ENCODE measurements at places on chromosomes 7 and 10.

- no peak for DNase-seq
Observed at GRCh38 chr7:7665031-7665430, 24.5 kb downstream of the UMAD1 start.

GRCh38 chr10:33179067-33179466, 155.4 kb downstream of the NRP1 start:
- no peak for DNase-seq

DNA sequence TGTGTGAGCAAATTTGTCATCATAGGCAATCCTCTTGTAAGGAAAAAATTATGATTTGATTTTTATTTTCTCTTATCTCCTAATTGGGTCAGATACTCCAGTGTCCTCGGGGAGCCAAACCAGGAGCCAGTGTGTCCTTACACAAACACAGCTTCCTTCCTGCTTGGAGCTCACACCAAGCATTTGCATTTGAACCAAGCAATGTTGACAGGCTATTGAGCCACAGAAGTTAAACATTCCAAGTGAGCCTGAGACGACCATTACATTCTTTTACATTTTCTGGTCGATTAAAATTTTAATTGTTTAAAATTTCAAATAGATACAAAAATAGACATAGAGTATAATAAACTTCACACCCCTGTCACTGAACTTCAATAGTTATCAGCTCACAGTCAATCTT, 194.8 kb downstream of the CFTR start:
- DNase-seq, result no peak

DNA sequence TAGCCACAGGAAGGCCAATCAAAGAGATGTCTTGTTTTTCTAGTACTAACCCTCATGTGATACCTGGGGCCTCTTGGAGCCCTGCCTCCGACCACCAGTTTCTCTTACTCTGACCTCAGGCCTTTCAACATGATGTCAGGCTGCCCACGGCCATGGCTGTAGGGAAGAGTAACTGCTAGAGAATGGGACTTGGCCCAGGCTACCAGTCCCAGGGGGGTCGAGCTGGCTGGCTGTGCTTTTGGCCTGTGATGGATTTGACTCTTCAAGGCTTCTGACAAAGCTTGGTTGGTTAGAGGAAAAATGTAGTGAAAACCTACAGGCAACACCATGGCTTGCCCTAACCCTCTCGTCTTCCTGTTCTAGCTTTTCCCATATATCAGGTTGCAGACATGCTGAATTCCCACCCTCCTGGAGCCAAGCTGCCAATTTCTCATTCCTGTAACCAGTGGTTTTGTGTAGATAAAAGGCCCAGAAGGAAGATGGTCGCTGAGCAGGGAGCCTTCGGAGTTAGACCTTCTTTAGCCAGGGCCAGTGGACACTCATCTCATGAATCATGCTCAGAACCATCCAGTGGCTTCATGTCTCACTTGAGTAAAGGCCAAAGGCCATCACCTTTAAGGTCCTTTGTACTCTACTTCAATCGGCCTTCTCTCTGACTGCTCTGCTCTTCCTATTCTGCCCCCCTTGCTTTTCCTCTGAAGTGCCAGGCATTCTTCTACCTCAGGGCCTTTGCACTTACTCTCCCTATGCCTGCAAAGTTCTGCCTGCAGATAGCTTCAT, 19.7 kb downstream of the SUFU start:
- no peak for DNase-seq

DNA sequence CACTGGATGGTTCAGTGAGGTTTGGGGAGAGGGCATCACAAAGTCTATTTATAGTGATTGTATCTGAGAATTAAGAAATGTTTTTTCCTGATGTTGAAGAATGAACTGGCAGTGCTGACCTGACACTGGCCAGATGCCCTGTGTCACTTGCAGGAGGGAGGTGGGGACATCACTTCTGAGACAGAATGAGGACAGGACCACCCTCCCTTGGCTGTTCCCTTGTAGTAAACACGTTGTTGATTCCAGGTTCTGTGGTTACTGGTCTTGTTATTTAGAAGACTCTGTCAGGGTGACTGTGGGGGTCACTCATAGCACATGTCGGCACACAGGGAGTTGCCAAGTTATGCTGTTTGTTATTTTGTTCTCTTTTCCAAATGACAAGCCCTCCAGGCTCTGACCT, 126.4 kb downstream of the ADCY1 start:
- no peak for DNase-seq

DNA sequence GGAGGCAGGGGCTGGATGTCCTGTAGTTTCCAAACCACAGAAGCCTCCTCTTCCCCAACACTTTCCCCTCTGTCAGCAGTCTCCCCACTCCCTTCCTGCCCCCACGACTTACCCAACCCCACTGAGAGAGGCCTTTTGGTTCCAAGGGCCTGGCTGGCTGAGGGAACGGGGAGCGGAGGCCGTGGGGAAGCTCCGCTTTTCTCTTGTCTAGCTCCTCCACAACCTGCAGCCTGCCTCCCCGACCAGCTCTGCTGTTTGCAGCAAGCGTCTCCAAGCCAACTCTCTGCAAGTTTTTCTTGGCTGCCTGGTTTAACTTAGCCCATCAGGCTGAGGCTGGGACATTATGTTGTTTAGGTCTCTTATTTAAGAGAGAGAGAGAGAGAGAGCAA, 126.8 kb downstream of the NEURL1 start:
- no peak for DNase-seq

- DNase-seq, result no peak
Observed at GRCh38 chr10:97010695-97011206, 175.0 kb downstream of the SLIT1 start.

GRCh38 chr7:40186586-40186985, 51.8 kb downstream of the SUGCT start:
- no peak for DNase-seq

DNA sequence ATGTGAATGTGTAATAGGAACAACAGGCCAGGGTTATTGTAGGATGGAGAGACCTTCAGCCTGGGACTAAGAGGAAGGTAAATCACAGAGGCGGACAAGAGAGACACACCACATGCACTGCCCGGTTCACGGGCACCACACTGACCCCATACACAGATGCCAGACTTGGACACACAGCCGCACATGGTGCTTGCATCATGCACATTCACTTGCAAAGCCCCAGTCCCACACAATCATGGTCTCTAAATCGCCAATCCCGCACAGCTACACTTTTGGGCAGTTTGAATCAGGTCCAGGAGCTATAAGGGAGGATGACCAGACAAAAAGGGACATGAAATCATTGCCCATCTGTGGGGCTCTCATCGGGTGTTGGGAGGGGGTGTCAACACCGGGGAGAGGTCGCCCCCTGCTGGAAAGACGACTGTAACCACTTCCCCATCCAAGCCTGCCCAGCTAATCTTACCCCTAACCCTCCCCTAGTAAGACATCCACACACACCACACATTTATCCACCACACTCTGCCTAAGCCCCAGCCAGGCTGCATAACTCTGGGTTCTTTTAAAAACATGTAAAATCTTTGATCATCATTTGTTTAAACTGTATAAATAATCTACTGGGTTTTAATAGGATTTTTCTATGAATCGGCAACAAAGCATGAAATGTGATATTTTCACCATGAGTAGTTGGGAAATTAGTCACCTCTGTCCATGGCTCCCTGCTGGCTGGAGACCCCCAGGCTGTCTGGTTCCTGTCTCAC, 40.5 kb upstream of the SLF2 start:
- no peak for DNase-seq

- no peak for DNase-seq
Observed at GRCh38 chr7:142537760-142538159, 211.5 kb upstream of the PRSS1 start.

GRCh38 chr10:97188261-97188711, 2.5 kb upstream of the SLIT1 start:
- peak; percentile 48 for DNase-seq

- no peak for DNase-seq
Observed at GRCh38 chr7:11613292-11613930, 218.6 kb downstream of the THSD7A start.

DNA sequence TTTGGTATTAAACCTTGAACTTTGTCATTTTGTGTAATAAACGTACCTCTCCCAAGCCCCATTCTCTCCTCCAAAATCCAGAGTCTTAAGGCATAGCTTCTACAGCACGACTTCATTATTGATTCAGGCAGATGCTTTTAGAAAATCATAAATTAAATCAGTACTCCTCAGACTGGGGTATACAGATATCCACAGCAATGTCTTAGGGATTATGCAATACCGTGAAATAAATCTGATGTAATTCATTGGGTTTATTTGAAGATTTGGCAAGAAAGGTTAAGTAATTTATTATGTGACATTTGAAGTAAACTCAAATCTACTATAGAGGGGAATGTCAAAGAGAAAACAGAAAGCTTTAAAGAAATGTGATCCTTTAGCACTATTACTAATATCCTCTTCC, 246.1 kb upstream of the PLXDC2 start:
- no peak for DNase-seq

- no peak for DNase-seq
Observed at GRCh38 chr10:3525832-3526449, 259.1 kb downstream of the KLF6 start.

- DNase-seq, result no peak
Observed at GRCh38 chr7:108395426-108395825, 60.8 kb downstream of the NRCAM start.

DNA sequence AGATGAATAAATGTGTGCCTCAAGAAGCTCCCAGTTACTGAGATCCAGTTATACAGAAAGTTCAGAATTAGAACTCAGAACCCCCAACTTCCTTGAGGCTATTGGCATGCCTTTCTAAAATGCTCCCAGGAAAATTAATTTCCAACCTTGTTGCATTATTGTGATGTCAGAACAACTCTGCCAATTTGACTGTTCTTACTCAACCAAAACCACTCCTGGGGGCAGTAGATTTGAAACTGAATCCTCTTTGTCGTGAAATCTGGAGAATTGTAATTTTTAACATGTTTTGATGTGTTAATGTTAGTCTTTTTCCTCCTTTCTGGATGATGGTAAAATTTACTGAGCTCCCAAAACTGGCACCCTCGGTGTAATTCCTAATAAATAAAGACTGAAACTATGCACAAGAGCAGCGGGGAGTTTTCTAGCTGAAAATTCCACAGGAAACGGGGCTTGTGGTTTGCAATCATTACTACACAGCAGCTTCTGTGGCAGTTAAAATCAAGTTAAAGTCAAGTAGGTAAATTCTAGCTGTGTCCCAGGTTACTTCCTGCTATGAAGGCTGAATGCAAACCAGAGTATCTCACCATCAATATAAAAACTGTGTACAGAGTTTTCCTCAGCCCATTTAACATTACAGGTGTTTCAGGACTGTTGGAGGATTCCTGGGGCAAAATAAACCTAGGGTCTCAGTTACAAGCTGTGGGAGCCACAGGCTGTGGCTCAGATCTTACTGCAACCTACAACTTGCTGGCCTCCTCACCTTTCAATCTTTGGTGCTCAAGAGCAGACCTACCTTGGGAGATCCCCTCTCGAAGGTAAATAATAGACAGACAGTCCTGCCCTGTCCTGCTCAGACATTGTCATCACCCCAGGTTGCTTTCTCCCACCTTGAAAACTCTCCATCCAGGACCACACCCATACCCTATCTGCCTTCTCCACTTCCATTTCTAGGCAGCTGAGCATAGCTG, 156.3 kb upstream of the KMT2E start:
- no peak for DNase-seq

DNA sequence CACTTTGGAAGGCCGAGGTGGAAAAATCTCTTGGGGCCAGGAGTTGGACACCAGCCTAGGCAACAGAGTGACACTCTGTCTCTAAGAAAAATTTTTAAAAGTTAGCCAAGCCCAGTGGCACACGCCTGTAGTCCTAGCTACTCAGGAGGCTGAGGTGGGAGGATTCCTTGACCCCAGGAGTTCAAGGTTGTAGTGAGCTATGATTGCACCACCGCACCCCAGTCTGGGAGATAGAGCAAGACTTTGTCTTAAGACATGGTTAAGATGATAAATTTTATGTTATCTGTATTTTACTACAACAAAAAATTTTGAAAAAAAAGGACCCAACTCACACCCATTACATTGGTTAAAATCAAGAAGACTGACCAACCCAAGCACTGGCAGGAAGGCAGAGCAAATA, 44.4 kb upstream of the SMARCD3 start:
- DNase-seq, result no peak

GRCh38 chr10:119737823-119738222, 12.0 kb downstream of the INPP5F start:
- no peak for DNase-seq

- DNase-seq, result no peak
Observed at GRCh38 chr7:137936509-137937201, 65.2 kb downstream of the CREB3L2 start.

DNA sequence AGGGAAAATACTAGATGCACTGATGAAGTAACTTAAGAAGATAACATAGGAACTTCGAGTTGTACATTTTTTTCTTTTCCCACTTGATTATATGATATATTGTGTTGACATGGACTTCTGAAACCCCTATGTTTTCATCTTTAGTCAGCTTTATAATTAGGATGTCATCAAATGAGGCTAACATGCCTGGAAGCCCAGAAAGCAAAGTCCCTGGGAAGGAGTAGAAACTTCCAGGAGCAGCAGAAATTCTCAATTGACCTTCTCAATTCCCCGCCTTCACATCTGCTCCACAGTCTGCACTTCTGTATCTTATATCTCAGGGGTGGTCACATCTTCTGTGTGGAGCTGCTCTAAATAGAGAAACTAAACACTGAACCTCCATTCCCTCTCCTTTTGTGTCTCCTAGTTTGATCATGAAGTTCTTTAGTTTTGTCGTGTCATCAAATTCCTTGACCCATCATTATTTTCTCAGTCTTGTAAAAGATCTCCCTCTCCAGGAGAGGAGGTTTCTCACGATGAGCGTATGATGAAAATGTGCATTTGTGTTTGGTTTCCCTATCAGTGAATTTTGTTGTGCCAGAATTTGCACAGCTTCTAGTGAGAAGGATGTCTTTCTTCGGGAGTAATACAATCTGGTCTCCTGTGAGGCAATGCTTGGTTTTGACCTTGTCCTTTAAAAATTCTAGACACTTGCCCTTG, 303.3 kb downstream of the SUGCT start:
- no peak for DNase-seq

- DNase-seq, result no peak
Observed at GRCh38 chr10:112052166-112052565, 131.4 kb downstream of the GPAM start.

DNA sequence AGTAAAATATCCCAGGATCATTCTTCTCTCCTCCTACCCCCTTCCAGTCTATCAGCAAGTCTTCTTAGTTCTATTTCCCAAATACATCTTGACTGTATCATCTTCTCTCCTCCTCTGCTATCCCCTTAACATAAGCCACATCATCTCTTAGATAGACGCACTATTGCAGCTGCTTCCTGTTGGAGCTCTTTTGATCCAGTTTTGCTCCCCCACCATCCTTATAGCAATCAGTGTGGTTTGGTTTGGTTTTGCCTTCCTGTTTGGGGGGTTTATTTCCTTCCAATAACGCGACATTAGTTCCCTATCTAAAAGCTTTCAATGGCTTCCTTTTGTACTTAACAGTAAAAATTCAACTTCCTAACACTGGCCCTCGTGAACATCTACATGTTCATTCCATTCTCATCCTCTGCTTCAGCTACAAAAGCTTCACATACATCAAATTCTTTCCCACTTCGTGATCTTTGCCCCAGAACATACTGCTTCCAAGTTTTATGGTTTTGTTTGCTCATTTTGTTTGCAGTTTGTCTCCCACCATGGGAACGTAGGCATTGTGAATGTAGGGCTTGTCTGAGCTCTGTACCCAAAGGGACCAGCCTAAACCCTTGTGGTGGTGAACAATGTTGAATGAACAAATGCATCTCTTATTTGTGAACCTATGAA, 33.7 kb upstream of the PLXDC2 start:
- no peak for DNase-seq
